ENCODE measurements at places on chromosomes 7 and 10.

DNA sequence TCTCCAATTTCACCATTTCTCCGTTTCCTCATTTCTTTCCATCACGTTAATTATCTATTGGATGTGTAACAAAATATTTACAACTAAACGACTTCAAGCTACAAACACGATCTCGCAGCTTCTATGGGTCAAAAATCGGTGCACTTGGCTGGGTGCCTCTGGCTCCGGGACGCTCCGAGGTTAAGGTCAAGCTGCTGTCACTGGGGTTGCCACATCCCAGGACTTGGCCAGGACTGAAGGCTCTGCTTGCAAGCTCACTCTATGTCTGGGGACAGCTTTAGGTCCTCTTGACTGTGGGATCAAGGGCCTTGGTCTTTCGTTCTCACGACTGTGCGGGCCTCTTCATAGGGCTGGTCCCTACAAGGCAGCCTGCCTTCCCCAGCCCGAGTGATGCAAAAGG, 159.7 kb downstream of the CCDC3 start:
- no peaks in the 10 kb centered on the region for H3K36me3 ChIP-seq
- H3K27me3 ChIP-seq = peaks cover 2% of the 10 kb centered on the region
- no peak for DNase-seq
- no peak overlapping the region for H3K4me3 ChIP-seq

DNA sequence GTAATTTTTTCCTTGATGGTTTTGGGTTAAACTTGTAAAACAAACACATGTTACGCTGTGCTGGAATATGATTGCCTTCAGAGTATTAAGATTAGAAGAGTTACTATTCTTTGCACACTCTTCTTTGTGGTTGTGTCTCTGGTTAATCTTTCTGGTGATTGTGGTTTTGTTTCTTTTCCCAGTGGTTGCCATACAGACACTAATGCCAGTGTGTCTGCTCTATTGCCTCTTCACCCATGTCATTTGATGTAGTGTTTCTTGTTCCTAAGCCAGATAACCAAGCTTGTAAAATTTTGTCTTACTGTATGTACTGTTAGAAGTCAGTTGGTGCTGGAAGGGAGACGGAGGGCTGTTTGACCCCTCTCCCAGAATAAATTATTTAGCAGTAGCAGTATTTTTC, 124.8 kb downstream of the PHTF2 start:
- peaks cover 20% of the 10 kb centered on the region for H3K36me3 ChIP-seq
- no peaks in the 10 kb centered on the region for H3K27me3 ChIP-seq
- no peak overlapping the region for H3K27ac ChIP-seq
- peaks cover 5% of the 10 kb centered on the region for H3K4me1 ChIP-seq

- no peaks in the 10 kb centered on the region for H3K36me3 ChIP-seq
- H3K27me3 ChIP-seq = peaks cover 14% of the 10 kb centered on the region
- H3K4me3 ChIP-seq = no peak overlapping the region
- DNase-seq = no peak
- H3K27ac ChIP-seq = no peak overlapping the region
These were observed 2.6 kb upstream of the VIPR2 start for GRCh38 chr7:159147246-159147645.

DNA sequence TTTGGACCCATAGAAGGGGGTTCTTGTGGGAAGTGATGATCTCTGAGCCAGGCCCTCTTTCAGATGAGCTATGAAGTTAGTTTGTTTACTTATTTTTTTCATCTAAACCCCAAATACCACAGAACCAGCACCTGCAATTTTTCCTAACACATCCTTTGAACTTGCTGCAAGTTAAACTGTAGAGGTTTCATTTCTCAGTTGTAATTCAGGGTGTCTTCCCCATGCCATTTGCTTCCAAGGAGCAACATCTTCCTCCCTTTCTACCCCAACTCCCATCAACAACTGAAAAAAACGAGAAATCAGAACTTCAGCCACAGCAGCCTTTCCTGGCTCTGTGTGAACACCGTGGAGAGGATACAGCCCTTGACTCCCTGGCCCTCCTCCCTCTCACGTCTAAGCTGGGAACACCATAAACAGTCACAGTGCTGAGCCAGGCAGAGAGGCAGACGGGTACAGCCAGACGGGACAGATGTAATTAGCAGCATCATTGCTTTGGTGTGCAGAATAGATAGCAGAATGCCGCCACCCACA, 63.6 kb downstream of the RGS10 start:
- H3K4me1 ChIP-seq = peaks cover 33% of the 10 kb centered on the region
- H3K36me3 ChIP-seq = no peaks in the 10 kb centered on the region
- peak overlapping the region; percentile 49 for H3K27ac ChIP-seq
- no peaks in the 10 kb centered on the region for H3K27me3 ChIP-seq
- peak overlapping the region; percentile 17 for H3K4me3 ChIP-seq
- DNase-seq = no peak

GRCh38 chr7:47441796-47442604, 139.9 kb downstream of the TNS3 start:
- no peak for DNase-seq
- no peaks in the 10 kb centered on the region for H3K4me1 ChIP-seq
- no peak overlapping the region for H3K27ac ChIP-seq
- H3K27me3 ChIP-seq = no peaks in the 10 kb centered on the region
- H3K36me3 ChIP-seq = no peaks in the 10 kb centered on the region

- no peak for DNase-seq
- peaks cover 13% of the 10 kb centered on the region for H3K36me3 ChIP-seq
- H3K27me3 ChIP-seq = no peaks in the 10 kb centered on the region
- no peak overlapping the region for H3K27ac ChIP-seq
- H3K4me1 ChIP-seq = no peaks in the 10 kb centered on the region
These were observed 89.4 kb upstream of the C1QL3 start for GRCh38 chr10:16611037-16611436.
